ENCODE measurements at places on chromosomes 6 and 20.

GRCh38 chr6:20414711-20415110, 13.0 kb downstream of the E2F3 start:
- DNase-seq = no peak

DNA sequence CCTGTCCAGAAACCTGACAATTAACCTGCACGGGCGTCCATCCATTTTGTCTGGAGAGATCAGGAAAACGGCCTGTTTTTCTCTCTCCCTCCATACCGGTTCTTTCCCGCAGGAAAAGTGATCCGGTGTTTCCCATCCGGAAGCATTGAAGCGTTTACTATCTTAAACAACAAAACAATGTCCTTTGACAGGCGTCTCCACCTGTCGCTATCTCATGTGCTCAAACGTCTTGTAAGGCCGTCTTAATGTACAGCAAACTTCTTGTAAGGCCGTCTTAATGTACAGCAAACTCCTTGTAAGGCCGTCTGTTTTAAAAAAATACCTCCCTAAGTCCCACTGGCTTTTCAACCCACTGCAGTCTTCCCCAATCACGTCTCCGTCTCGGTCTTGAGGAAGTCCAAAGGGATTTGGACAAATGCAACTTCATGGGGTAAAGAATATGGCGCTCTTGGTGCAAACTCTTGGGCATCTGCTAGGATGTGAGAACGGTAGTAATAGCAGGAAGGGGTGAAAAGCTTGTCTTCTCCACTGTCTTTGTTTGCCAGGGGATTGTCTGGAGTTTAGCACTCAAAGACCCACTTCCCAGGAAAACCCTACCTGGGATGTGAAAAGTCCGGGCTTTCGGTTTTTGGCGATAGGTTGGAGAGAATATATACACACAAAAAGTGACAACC, 29.9 kb upstream of the TRIM27 start:
- no peak for DNase-seq

- no peak for DNase-seq
Observed at GRCh38 chr6:97815301-97815812, 532.3 kb upstream of the MMS22L start.

DNA sequence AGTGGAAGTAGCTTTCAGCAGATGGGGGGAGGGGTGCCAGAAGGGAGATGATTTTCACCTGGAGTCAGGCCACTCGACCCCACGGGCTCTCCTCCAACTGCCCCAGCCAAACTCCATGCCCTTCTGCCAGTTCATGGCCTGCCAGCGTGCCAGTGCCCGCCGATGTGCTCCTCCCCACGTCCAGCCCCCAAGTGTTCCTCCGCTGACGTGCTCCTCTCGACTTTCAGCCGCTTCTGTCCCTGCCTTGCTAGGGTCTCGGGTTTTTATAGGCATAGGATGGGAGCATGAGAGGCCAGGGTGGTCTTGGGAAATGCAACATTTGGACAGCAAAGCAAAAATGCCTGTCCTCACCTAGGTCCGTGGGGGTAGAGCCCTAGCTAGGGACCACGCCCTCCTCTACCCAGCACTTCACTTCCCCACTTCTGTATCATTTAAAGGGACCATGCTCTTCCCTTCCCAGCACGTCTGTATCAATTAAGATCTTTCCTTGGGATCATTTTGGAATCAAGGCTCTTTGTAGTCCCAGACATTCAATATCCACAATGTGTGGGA, 54.4 kb downstream of the PRND start:
- no peak for DNase-seq

- DNase-seq = no peak
Observed at GRCh38 chr20:53960579-53961272, 109.7 kb downstream of the BCAS1 start.

- peak; percentile 20 for DNase-seq
Observed at GRCh38 chr6:169700296-169700695, 1.5 kb downstream of the WDR27 start.

- no peak for DNase-seq
Observed at GRCh38 chr6:128605961-128606360, 85.6 kb upstream of the PTPRK start.

- DNase-seq = no peak
Observed at GRCh38 chr6:36839749-36840431, 646 bp upstream of the CPNE5 start.

Data from KG1 (cell line).